ENCODE measurements at places on chromosomes 16 and 17.

DNA sequence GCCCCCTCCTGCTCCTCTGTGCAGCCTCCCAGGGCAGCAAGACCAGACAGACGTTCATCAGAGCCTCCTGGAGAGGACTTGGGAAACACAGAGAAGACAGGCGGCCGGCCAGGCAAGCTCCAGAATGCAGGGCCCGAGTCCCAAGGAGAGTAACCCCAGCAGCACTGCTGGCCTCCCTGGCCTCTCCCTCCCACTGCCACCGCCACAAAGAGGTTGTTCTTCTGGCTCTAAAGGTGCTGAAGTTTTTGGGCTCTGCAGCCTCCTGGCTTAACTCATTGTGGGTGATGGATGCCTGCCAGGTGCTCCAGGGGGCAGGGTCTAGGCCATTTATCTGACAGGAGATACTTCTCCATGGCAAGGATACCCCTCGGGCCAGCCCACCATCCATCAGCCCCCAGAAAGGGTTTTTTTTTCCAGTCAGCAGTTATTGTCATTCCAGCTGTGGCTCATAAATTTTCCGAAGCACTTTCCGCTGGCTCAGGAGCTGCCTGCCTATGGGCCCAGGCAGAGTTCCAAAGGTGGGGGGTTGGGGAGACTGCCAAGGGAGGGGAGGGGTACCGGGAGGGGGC lies 32.0 kb upstream of the MRPS23 start:
- no peak for DNase-seq

DNA sequence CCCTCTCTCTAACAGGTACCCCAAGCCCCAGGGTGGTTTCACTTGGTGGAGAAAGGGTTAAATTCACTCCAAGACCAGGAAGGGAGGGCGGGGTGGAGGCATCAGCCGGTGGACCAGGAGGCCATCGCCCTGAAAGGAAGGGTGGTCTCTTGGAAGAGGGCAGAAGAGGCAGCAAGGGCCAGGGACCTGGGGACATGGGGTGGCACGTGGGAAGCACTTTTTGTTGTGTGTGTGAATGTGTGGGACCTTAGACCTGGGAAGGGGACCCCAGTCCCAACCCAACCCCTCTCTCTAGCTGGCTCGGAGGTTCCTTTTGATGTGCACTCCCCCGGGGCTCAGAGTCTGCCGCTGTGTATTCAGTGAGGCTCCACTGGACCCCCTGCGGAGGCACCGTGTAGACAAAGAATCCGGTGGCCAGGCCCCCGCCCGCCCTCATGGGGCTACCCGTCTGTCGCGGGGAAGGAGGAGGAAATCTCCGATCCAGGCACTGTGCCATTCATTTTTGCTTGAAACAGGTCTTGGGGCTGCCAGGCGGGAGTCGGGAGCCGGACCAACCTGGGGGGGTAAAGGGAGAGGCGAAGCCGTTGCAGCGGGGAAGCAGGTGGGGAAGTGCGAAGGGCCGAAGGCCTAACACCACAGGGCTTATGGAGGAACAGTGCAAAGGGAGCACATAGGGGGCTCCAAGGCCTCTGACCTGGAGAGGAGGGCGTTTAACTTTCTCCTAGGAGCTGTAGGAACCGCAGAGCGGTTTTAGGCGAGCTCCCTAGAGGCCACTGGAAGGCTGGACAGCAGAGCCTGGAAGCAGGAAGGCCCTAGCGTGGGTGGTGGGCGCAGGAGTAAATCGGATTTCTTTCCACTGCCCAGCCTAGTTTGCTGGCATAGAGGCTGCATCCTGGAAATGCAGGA lies 3.2 kb upstream of the WNT3 start:
- no peak for DNase-seq

- peak; percentile 2 for DNase-seq
Observed at GRCh38 chr17:11240041-11240840, 772 bp upstream of the SHISA6 start.

GRCh38 chr17:48603959-48604769 lies 622 bp downstream of the HOXB6 start:
- no peak for DNase-seq

- DNase-seq = no peak
Observed at GRCh38 chr17:14310101-14310500, 9.2 kb downstream of the HS3ST3B1 start.

DNA sequence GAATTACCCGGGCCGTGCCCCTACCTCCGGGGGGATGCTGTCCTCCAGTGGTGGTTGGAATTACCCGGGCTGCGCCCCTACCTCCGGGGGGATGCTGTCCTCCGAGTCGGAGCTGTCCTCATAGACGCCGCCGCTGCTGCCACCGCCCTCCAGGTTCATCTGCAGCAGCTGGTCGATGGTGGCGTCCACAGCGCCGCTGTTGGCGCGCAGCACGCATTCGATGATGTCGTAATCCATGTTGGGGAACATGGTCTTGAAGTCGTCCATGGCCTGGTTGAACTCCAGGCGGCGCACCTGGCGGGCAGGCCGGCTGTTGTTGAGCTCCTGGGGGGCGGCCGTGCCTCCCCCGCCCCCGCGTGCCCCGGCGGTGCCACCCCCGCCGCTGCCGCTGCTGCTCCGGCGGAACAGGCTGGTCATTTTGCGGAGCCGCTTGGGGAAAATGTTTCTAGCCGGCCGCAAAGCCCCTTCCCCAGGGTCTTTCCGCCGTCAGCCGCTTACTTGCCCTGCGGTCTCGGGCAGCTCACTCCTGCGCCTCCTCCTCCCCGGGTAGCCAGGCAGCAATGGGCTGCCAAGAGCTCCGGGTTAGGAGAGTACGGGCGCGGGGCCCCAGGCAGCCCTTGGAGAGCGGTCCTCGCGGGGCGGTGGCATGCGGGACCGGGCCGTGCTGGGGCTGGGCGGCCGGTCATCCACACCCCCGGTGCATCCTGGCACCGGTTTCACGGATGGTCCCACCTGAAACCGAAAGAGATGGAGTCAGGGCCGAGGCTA lies 35.5 kb upstream of the MRPS23 start:
- no peak for DNase-seq

DNA sequence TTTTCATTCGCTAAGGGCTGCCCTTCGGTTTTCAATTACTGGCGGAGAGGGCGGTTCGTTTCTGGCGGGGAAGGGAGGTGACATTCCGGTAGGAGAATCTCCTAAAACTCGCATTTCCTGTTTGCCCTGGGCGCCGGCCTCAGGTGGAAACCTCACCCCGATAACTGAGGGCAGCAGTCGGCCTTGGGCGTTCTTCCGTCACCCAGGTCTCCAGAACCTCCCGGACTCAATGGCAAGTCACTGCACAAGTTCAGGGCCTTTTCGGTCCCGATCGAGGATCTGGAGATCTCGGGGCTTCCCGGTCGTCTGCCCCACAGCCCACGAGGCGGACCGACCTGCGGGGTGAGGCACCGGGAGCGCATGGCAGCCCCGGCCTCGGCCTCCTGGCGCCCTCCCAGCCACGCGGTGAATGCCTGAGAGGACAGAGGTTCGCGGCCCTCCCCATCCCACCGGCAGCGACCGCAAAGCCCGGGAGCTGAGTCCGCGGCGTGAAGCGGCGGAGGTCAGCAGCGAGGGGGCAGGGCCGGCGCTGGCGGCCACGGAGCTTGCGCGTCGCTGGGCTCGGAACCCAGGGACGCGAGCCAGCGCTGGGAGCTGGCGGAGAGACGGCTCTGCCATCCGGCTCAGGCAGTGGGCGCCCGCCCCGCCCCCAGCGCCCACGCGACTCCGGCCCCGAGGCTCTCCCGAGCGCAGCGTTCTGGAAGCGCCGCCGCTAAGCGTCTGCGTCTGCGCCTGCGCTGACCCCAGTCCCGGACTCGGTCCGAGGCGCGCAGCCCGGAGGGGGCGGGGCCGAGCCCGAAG lies 58.4 kb downstream of the SRL start:
- peak; percentile 95 for DNase-seq

- no peak for DNase-seq
Observed at GRCh38 chr17:65088621-65089360, 32.3 kb upstream of the GNA13 start.

- DNase-seq = peak; percentile 69
Observed at GRCh38 chr17:2337544-2338314, 428 bp downstream of the SGSM2 start.

GRCh38 chr17:78002166-78002565 lies 43.7 kb downstream of the TNRC6C start:
- no peak for DNase-seq

DNA sequence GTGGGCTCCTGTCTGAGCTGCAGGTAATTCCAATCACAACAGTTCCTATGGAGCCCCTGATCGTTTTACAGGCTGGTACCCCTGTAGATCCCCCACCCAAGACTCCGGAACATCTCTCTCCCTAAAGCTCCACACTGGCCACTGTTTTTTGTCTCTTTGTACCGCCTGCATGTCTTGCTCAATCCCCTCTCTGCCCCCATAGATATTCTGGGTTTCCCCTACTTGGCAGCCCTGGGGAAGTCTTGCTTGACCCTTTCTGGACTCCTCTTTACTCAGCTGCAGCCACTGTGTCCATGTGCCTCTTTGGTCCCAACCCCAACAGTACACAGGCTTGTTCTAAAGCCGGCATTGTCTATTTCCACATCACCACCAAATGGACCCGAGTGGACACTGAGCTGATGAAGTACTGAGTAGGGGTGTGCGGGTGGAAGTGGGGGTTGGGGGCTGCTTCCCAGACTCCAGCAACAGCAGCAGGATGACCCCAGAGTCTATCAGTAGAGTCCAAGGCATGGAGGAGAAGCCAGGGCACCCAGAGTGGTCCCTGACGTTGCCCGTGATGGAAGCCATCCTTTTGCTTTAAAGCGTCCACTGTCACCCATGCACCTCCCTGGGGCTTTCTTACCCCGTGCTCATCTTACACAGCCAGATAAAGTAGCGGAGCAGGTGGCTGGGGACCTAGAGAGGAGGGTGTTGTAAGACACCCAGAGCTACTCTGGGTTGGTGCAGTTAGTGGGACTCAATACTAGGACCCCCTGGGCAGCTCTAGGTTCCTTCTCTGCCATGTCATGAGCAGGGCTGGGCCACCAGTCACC lies 6.4 kb downstream of the CD300LB start:
- DNase-seq = no peak

GRCh38 chr16:69482410-69482991 lies 58.1 kb downstream of the CYB5B start:
- DNase-seq = no peak

GRCh38 chr16:57540906-57541753 lies 1.3 kb upstream of the ADGRG5 start:
- DNase-seq = no peak

GRCh38 chr16:86143666-86144065 lies 244.7 kb downstream of the IRF8 start:
- DNase-seq = no peak

DNA sequence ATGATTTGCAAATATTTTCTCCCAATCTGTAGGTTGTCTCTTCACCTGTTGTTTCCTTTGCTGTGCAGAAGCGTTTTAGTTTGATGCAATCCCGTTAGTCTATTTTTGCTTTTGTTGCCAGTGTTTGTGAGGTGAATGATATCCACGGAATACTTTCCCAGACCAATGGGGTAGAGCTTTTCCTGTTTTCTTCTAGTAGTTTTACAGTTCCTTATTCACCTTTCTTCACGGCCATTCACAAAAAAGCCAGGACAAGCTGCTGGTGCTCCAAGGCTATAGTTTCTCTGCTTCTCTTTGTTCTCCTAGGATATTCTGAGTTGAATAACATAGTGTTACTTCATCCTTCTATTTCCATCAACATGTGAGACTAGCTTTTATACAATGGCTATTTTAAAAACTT lies 98.7 kb downstream of the UTP18 start:
- DNase-seq = no peak

GRCh38 chr17:2982854-2983253 lies 80.6 kb downstream of the OR1D5 start:
- DNase-seq = no peak

GRCh38 chr16:30743716-30744115 lies 4.5 kb upstream of the PHKG2 start:
- DNase-seq = no peak

DNA sequence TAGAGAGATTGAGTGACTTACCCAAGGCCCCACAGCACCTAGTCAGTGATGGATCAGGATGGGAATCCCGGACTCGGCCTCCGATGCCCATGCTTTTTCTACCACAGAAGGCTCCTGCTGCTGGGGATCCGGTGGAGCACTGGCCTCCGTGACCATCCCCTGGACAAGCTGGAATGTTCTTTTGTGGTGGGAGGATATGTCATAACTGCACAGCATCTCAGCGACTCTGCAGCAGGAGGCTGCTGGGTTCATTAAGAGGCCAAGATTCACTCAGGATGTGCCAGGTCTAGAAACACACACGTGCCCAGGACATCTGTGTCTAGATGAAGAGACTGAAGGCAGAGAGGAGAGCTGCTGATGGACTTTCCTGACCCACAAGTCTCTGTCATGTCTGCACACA lies 34.7 kb upstream of the NGFR start:
- no peak for DNase-seq

DNA sequence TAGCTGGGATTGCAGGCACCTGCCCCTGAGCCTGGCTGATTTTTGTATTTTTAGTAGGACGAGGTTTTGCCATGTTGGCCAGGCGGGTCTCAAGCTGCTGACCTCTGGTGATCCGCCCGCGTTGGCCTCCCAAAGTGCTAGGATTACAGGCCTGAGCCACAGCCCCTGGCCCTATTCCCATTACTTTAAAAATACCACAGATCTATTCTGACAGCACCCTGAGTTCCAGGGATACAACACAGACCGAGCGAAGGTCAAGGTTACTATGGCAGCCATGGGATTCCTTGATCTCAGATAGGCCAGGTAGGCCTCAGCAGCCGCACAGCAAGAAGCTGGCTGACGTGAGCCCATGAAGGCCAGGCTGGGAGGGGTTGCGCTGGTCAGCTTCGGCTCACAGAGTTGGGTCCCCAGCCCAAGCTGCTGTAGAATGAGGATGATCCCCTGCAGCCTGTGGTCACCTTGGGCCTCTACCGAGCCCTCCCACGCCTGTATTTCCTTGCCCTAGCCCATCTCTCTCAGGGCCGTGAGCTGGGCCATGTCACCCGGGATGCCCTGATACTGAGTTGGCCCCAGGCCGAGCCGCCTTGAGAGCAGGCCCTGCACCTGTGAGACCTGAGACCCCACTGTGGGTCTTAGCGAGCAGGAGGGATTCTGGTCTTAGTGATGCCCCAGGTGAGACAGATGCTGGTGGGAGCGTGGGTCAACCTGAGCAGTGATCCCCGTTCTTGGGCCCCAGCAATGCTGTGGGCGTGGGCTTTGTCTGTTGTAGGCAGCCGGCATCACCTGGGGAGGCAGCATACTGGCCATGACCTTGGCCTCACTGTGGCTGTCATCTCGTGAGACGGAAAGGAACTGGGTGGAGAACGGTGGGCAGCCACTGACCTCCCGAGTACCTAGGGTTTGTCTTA lies 16.9 kb upstream of the RNF213 start:
- DNase-seq = no peak

DNA sequence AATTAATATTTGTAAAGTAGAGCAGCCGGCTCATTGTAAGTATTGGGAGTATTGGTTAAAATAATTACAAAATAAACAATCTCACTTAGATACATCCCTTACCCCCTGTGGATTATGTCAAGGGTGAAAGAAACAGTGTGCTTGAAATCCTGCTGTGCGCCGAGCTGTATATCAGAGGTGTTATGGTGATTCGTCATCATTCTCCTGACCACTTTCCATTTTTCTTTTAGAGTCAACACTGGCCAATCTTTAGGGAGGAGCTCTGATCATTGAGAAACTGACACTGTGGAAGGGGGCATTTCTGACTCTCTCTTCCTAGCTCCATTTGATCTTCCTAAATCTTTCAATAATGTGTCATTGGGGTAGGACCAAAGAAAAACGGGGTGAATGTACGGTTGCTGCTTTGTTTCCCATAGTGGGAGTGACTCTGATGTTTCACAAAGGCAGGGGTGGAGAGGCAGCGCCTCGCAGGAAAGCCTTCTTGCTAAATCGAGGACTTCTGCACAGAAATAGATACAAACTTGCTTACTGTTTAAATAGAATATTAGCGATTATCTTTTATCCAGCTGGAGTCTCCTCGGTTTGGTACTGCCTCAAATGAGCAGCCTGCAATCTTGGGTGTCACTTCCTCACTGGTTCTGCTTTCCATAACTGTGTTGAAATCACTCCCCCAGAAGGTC lies 123.4 kb downstream of the PRKCB start:
- DNase-seq = peak; percentile 52

GRCh38 chr17:21033350-21033749 lies 9.5 kb downstream of the USP22 start:
- DNase-seq = peak; percentile 27

Data from hematopoietic multipotent progenitor cell treated with erythropoietin and hydrocortisone succinate and interleukin-3 and kit ligand, for 6 days (in vitro differentiated cells).